ENCODE measurements at places on chromosomes 12 and 14.
A peak's percentile ranks its signal among the peaks of the same experiment; 100 is the strongest.

- DNase-seq, result peak; percentile 1
Measured at GRCh38 chr12:111596985-111597830, 1.9 kb downstream of the ATXN2 start.

- no peak for DNase-seq
Measured at GRCh38 chr14:31292937-31293616, 85.5 kb upstream of the HECTD1 start.

DNA sequence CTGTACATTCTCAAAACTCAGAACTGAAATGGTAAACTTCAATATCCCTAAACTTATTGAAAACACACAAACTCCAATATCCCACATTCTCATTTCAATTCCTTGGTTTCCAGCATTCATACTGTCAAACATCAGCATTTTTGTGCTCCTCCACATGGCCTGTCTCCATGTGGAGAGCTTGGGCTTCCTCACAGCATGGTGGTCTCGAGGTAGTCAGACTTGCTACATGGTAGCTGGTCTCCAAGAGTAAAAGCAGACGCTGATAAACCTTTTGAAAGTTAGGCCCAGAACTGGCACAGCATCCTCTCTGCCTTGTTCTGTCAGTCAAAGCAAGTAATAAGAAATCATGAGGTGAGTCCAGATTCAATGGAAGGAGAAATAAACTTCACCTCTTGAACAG, 70.5 kb downstream of the VCPKMT start:
- no peak for DNase-seq

GRCh38 chr12:104997541-104997940, 11.4 kb downstream of the NOPCHAP1 start:
- DNase-seq, result no peak

DNA sequence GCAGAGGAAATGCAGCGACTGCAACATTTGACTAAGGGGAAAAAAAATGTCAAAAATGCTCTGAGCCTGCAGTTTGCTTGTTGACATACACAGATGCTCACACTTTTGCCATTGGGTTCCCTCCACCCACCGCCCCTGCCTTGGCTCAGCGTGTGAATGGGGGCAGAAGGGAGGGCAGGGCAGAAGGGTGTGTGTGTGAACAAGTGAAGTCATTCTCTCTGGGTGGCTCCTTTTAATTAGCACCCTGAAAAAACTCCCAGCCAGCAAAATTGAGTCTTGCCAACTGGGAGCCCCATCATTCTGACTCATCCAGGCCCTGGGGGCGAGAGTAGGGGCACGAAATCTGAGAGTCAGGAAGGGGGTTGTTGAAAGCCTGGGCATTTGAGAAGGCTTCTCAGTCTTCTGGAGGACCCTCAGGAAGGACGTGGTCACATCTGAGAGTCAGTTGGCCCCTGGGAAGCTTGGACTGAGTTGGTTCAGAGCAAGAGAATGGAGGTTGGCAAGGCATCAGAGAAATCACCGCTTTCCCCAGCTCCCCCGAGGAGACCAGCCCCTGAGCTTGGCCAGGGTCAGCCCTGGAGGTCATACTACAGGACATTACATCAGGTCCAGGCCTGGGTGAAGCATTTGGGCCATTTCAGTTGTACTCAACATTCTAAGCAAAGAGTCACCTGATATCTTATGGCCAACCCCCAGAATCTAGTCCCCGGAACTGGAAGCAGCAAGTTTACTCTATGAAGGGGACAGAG, 22.7 kb upstream of the KRT78 start:
- no peak for DNase-seq

GRCh38 chr14:102087762-102088011, 843 bp upstream of the HSP90AA1 start:
- no peak for DNase-seq

DNA sequence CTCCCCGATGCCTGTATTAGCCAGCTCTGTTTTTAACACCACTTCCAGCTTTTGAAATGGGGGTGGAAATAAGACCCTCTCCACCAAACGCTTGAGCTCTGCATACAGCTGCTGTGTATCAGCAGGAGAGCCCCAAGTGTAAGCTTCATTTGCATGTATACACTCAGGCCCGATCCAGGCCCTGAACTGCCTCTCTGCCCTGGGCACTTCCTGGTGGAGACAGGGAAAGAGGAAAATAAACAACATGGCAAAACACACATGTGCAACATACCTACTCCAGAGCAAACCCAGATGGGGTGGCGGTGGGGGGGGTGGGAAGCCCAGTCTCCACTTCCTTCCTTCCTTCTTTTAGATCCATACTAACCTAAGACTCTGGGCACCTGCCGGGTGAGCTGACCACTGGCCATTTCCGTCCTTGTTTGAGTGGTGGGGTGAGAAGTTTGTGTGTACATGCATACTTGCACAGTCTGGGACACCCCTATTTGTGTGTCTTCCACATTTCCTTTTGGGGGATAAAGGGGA, 55.3 kb downstream of the RBM19 start:
- DNase-seq, result no peak

DNA sequence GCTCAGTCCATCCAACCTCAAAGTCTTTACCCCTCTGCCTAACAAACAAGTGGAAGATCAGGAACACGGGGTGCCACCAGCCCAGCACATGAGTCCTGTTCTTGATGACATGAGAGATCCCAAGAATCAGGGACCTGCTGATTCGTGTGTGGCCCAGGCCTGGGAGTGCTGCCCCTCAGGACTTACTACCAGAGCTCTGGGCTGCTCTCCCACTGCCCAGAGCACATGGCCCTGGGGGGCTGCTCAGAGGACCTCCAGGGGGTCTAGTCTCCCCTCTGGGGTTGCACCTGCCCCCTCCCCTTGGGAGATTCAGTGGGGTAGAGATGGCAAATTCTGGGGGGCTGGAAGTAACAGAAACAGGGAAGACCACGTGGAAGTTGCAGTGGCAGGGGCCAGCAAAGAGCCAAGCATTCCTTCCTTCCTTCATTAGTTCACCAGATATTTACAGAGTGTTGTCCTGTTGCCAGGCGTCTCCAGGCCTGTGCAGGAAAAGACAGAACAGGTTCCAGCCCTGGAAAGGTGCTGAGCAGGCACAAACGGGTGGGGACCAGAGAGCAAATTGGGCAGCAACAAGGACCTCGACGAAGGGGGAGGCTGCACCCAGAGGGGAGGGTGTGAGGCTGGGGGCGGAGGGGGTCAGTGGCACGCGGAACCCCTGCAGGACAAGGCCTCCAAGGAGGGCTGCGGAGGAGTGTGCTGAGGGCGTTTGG, 45.1 kb upstream of the MEG3 start:
- no peak for DNase-seq

DNA sequence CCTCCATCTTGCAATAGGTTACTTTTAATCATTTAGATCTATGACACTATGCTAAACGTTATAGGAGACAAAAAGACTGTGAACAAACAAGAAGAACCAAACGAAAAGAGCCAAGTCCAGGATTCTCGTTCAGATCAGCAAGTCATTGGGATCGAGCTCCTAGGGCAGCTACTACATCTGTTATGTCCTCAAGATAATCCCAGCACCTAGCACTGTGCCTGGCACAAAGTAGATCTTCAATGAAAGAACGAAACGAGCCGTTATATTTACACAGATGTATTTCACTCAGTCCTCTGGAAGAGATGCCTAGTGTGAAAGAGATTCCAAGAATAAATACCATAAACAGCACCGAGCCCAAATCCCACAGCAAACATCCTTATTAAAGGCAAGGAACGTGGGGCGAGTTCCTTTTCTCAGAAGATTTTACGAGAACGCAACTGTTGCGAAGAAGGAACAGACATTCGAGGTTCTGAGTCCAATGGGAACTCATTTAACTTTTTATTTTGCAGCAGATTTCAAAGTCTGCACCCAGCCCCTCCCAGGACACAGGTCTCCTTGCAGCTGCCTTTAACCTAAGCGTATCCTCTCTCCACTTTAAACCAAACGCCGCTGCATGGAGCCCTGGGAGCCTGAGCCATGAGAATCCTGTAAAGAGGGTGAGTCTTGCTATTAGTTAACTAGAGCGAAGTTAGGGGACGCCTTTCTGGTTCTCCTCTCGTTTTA, 544 bp upstream of the TDP1 start:
- no peak for DNase-seq

DNA sequence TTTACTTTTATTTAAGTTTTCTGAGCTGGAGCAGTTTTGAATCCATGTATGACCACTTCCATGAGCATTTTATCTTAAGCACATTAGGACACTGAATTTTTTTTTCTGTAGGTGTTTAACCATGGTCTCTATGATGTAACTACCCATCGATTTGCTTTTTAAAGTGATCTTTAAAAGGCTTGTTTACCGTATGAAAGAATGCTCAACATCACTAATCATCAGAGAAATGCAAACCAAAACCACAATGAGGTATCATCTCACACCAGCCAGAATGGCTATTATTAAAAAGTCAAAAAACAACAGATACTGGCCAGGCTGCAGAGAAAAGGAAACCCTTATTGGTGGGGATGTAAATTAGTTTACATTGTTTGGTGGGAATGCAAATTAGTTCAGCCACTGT, 23.0 kb downstream of the GLRX5 start:
- no peak for DNase-seq

- DNase-seq, result no peak
Measured at GRCh38 chr14:90551070-90551704, 154.4 kb downstream of the CALM1 start.
